Sigmoid colon (tissue), 7 donors: ENCODE measurements at places on chromosomes 2 and 18. TPM values are rescaled to one million over a fixed set of nuclear protein-coding genes. Genes with fewer than 3 reads are reported as not detected.

IRS1 gene
- polyA plus RNA-seq: 2.3 TPM

GRCh38 chr2:200252265-200253067 lies 54.0 kb upstream of the SPATS2L start:
- no peak for DNase-seq

DNA sequence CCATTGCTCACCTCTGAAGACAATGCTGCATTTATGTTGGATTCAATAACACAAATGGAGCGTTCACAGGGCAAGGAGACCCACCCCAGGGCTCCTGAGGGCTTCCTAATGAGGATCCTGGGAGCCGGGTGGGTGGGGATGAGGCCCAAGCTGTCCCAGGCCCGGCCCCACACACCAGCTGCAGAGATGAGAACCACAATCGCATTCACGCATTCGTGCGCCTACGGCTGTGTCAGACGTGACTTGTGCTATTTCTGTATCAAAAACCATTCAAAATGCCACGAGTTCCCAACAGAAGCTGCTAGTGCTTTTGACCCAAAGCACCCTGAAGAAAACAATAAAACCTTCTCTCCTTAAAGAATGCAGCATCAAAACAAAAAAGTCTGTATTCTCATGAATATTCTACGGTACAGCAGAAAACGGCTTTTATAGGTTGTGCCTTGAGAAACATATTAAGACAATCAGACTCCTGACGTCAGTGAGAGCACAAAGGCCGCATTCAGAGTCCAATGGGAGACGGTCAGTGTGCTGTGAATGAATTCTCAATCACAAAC lies 205.4 kb downstream of the HDAC4 start:
- DNase-seq: peak; percentile 61

GRCh38 chr2:53609551-53609950 lies 158.1 kb upstream of the CHAC2 start:
- DNase-seq: no peak

- DNase-seq: no peak
These were observed 460.4 kb upstream of the ZNF804A start for GRCh38 chr2:184137955-184138354.

- no peak for DNase-seq
These were observed 123.9 kb upstream of the ACKR3 start for GRCh38 chr2:236445678-236446077.

- DNase-seq: no peak
These were observed 39.1 kb downstream of the PCARE start for GRCh38 chr2:29035016-29035745.

DNA sequence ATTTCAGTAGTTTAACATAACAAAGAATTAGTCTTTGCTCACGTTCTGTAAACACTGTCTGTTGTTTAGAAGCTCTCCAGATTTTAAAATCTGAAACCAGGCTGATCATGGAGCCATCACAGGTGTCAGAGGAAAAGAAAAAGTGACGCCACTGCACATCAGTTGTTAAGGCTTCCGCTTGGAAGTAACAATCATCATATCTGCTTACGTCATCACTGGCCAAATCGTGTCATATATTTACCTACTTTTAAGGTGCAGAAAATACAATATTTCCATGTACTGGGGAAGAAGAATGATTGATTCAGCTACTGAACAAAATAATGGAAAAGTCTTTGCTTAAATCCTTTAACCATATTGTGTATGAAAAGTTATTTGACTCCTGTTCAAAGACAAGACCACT lies 382.6 kb upstream of the MC4R start:
- DNase-seq: no peak

GRCh38 chr2:186995092-186995491 lies 146.1 kb upstream of the ZSWIM2 start:
- DNase-seq: no peak

GRCh38 chr18:25288340-25288938 lies 63.5 kb downstream of the ZNF521 start:
- no peak for DNase-seq

METTL21A gene
- polyA plus RNA-seq: 43.0 TPM

FBXO48 gene
- 0.70 TPM for polyA plus RNA-seq

- no peak for DNase-seq
These were observed 51.6 kb upstream of the KYNU start for GRCh38 chr2:142825861-142826260.

DNA sequence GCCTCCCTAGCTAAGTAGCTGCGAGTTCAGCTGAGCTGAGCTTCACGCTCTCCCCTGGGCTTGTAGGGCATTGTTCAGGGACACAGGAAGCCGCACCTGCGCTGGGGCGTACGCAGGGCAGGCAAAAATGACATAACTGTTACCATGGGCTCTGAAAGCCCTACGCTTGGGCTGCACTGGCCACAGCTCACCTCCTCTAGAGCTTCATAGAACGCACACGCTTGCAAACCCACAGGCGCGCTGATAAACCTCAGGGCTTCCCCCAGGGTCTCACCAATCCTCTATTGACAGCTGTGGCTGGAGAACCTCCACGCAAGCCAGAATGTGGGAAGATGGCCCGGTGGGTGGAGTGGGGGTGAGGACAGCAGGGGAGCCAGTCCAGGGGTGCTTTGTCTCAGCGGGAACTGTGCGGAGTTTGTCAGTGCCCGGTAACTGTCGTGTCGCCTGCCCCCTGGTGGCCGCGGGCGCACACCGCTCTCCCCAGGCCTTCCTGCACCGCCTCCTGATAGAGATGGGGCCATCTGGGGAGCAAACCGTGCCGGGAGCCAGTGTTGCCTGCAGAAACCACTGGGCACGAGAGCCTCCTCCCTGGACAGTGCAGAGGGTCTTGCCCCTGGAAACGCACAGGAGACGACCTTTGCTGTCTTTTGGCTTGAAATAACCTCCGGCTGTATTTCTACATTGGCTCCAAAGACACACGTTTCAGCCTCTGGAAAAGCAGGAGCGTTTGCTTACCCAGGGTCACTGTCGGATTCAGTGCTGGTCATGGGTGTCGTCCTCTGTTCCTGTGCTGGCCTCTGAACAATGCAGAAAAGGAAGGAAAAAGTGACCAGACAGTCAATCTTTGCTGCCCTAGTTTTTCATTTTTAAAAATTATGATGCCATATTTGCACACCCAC lies 17.0 kb upstream of the CIDEA start:
- DNase-seq: peak; percentile 80

DNA sequence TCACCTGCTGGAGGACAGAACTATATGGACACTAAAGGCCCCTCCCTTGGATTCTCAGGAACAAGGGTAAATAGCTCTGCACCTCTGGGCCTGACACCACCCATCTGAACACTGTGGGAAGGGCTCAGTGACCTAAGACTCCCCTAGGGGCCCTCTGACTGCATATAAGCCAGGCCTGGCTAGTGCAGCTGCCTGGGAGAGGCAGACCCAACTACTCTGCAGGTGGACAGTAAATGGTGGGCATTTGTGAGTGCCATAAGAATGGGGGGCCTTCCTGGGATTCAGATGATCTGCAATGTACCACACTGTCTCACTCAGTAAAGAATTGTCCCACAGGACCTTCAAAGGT lies 11.2 kb upstream of the WIPF1 start:
- no peak for DNase-seq

DNA sequence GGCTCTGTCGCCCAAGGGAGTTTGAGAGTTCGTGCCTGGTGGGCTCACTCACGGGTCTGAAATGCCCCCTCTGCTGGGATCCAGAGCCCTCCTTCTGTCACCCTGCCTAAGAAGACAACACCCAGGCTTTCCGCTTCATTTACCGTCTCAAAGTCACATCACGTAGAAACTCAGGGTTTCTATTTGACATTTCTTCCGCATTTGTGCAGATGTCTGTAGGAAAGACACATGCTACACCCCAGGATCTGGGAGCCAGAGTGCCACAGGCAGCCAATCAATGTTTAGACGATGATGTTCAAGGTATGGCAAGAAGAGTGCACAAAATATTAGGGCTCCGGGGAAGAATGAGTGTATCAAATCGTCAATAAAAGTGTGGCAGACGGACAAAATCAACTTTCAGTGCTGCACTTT lies 24.4 kb upstream of the ACKR3 start:
- DNase-seq: no peak

- peak; percentile 73 for DNase-seq
These were observed 20.7 kb downstream of the FOSL2 start for GRCh38 chr2:28413152-28413898.

GRCh38 chr2:209523867-209524266 lies 100.0 kb downstream of the MAP2 start:
- DNase-seq: no peak
